ENCODE measurements at places on chromosomes 3 and 15.

DNA sequence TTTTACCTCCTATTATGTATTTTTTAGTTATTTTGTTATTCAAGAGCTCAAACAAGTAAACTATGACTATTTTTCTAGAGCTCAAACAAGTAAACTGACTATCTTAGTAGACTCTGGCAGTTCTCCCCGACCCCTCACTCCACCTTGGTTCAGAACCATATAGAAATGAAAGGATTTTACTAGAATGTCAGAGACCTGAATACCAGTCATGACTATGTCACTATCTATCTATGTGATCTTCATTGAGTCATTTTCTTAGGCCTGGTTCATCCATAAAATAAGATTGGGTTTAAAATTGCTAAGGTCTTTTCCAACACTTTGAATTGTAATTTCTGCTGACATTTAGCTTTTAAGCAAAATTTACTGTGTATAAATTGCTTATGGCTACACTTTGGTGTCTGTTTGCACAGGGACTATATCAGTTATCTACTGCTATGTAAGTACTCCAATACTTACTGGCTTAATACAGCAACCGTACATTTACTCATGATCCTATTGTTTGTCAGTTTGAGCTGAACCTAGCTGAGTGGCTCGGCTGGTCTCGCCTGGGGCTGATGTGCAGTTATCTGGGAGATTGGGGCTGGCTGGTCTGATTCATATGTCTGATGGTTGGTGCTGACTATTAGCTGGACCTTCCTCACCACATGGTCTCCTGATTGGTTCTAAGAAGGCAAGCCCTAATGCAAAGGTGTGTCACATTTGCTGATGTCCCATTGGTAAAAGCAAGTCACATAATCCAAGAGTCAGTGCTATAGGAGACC is 37.0 kb downstream of the RASA2 start:
- DNase-seq, result no peak

DNA sequence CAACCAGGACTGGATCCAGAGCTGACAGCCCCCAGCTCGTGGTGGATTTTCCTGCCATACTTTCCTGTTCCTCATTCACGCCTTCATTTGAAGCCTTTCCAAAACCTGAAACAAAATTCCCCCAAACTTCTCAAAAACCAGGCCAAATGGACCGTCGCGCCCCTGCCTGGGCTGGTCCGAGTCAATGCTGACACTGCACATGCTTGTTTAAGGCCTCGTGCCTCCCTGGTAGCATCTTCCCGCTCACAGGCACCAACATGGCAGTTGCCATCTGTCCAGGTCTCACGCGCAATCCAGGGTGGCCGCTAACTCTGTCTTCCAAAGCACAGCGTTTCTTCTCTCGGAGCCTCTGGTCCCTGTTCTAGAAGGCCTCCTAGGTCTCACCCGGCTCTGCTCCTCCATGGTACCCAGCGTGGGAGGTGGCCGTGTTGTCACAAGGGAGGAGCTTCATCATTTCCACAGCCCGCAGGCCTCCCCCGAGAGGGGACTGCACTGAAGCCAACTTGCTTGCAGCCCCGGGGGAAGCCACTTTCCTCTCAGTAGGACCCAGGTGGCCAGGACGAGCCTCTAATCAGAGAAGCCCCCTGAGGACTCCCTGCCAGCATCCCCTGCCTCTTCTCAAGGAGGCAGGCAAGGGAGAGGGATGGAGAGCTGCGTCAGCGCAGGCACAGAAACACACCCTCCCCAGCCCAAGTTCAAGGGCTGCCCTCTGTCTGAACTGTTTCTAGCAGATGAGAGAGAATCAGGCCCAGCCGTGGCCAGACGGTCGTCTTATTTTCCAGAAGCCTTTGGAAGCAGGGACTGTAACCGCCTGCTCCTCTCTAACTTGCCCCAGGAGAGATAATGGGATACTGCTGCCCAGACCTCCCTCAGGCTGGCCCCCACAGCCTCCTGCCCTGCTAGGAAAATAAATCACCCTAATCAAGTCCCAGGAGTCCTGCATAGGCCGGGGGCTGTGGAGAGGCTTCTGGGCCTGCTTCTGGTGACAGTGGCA is 152.8 kb upstream of the TLE3 start:
- DNase-seq, result no peak

DNA sequence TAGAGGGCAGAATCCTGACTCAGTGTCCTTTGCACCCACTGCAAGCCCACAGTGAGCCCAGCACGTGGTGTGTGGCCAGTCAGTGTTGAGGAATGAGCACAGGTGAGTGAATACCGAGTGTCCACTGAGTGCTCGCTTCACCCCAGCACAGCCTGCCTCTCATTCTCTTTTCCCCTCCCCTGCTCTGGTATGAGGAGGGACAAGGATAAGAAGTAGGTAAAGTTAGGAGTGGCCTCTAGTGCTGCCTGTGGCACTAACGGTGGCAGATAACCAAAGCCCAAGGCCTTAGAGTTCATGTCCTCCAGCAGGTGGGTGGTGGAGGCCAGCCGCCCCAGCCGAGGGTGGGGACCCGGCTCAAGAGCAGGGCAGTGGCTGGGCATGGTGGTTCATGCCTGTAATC is 38.0 kb downstream of the PRKCD start:
- no peak for DNase-seq

DNA sequence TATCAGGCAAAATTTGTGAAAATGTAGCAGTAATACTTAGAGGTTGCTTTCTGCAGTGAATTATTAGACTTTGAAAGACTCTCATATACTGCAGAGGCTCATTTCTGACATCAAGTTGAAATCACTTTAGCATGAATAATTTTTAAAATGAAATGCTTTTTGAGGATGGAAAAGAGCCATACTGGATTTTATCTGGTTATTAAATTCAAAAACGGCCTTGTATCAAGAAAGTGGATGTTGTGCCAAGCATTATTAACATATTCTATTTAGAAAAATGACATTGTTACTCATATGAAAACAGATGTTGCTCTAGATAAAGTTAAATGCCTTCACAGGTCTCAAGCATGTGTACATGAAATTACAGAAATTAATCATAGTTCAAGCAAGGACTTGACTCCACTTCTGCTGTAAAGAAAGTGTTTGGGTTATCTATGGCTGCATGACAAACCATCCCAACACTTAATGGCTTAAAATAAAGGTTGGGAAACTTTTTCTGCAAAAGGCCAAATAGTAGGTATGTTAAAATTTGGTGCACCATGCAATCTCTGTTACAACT is 64.5 kb upstream of the ZNF280D start:
- no peak for DNase-seq

- no peak for DNase-seq
Measured at GRCh38 chr15:79339588-79340314, 28.8 kb downstream of the TMED3 start.

GRCh38 chr15:66023311-66023972 is 154.2 kb downstream of the RAB11A start:
- no peak for DNase-seq

DNA sequence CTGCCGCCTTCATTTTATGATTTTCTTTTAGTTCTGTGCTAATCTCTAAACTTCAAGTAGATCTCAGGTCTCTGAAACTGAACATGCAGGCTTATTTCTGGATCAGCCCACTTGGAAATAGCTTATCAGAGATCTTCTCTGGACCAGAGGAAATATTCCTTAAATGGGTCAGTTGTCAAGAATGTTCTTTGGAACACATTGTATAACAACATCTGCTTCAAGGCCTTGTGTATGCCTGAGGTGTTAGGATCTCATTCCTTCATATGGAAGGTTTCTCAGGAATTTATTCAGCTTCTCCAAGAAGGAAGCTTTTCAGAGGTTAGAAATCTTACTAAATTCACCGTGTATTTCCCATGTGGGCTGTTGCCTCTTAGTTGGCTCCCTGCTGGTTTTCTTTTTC is 47.4 kb downstream of the SYN2 start:
- no peak for DNase-seq
